Panc1 (cell line): ENCODE measurements at places on chromosomes 3 and 15. TPM values are rescaled to one million over a fixed set of nuclear protein-coding genes. Genes with fewer than 3 reads are reported as not detected.

PAQR9 gene
- total RNA-seq = 0.36 TPM

GRCh38 chr3:45572755-45573154 is 21.8 kb upstream of the LIMD1 start:
- no peak for DNase-seq

GRCh38 chr3:77001062-77001701 is 38.7 kb upstream of the ROBO2 start:
- no peak for DNase-seq

DNA sequence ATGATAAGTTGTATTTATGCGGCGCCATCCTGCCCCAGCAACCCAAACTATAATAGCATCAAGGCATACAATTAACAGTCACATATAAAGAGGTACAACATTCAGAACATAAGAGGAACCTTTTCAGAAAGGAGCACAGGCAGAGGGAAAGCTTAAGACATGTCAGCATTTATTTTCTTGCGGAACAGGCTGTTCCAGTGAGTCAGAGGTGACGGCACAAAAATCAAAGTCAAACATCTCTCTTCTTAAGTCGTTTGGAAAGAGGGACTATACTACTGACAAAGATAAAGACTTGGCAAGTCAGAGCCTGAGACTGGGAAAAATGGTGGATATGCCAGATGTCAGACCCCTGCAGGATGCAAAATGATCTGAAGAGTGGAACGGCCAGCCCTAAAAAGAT is 128.4 kb downstream of the CTNNB1 start:
- no peak for DNase-seq

CD80 gene
- total RNA-seq = 0.15 TPM
